ENCODE measurements at places on chromosomes 5 and 9.

GRCh38 chr9:112349008-112349333 lies 15.6 kb upstream of the PTBP3 start:
- no peak for DNase-seq

DNA sequence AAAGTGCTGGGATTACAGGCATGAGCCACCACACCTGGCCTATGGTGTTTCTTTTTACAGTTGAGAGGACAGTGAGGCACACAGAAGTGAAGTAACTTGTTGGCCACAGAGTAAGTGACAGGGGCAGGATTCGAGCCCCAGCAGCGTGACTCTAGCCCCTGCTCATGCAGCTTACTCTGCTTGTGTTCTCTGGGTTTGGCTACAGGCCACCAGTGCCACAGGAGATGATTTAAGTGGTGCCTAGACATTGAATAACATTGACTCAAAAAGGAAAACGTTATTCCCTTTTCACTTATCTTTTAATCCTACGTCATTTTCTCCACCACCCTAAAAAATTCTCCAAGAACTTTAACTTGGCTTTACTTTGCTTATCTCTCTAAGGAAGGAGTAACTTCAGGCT lies 61.4 kb downstream of the SNX24 start:
- peak; percentile 39 for DNase-seq

GRCh38 chr5:97049175-97049574 lies 93.2 kb downstream of the LIX1 start:
- DNase-seq, result no peak

DNA sequence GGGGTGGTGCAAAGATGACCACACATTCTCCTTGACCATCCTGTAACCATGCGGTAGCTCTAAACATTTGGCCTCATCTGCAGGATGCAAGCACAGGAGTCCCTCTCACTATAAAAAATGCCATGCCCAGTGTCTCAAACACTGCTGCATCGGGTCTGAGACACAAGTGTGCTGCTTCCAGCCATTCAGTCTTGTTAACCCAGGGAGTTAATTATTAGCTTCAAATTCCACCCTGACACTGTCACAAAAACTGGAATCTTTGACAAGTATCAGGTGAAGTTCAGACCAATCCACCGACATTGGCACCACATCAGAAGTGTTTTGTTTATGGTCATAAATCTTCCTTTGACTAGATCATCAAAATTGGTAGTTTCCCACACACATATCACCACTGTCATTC lies 119.1 kb upstream of the RASEF start:
- no peak for DNase-seq

DNA sequence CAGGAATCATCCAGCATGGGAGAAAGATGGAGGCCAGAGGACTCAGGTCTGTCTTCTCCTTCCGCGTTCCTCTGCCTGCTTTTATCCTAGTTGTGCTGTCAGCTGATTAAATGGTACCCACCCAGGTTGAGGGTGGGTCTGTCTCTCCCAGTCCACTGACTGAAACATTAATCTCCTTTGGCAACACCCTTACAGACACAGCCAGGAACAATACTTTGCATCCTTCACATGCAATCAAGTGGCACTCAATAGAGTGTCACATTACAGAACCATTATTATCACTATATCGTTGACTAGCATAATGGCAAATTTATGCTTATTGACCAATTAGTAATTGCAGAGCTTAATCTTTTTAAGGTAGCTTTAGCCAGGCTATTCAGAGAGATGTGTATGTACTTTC lies 64.8 kb downstream of the UNC13B start:
- DNase-seq, result no peak

DNA sequence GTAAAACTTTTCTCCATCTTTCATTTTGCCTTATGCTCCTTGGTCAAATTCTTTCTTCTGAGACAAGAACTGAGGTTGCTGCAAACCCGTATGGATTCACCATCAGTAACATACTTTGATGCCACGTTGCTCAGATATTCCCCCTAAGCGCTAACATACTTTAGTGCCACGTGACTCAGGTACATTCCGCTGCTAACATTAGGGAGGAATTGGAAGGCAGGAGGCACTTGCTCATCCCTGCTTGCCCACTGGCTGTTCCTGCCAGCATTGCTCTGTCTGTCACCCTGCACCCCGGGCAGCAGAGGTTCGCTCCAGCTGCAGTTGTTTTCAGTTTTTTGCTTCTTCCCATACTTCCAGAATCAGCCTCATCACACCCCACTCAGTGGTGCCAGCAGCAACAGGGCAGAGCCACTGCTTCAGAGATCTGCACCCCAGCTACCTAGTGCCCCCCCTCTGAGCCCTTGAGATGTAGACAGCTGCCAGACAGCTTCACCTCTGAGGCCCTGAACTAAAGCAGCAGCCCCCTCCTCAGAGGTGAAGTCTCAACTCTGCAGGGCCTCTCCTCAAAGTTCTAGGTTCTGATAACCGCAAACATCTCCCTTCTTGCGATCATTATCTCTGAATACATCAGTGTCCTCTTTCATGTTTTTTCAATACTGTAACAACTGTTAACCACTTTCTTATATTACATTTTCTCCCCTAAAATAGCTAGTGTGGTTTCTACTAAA lies 228.0 kb upstream of the KIF2A start:
- DNase-seq, result no peak

DNA sequence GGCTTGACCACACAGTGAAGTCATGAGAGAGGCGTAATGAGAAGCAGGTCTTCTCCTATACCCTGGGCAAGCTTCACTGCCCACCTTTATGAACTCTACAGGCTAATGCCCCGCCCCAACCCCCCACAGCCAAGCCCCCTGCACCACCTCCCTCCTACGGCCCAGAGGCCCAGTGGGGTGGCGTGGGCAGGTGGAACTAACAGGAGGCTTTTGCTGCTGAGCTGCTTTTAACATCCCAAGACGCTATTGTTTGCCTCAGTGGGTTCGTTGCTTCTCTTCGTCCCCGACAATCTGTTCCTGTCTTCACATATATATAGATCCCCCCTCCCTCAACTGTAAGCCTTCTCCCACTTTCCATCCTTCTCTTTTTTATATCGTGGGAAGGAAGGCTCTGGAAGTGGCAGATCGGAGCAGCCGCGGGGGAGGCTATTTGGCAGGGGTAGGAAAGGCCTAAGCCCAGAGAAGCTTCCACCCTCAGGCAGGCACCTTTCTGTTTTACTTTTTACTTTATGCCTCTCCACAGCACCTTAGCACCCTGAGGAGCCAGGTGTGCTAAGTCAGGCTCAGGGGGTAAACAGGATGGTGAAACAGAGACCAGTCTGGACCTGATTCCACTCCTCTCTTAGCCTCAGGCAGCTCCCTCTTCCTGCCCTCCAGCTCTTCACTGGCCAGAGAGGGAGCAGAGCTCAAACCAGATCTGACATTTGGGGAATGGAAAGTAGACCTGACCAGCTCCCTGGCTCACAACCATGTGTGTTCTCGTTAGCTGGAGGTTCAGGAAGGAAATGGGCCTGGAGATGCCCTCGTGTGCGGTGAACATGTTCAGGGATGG lies 26.5 kb downstream of the CD74 start:
- no peak for DNase-seq

GRCh38 chr9:76988941-76989340 lies 30.5 kb upstream of the FOXB2 start:
- DNase-seq, result no peak

GRCh38 chr5:95779611-95780010 lies 42.9 kb downstream of the GLRX start:
- DNase-seq, result no peak

GRCh38 chr9:97415146-97415545 lies 3.2 kb downstream of the TDRD7 start:
- no peak for DNase-seq

DNA sequence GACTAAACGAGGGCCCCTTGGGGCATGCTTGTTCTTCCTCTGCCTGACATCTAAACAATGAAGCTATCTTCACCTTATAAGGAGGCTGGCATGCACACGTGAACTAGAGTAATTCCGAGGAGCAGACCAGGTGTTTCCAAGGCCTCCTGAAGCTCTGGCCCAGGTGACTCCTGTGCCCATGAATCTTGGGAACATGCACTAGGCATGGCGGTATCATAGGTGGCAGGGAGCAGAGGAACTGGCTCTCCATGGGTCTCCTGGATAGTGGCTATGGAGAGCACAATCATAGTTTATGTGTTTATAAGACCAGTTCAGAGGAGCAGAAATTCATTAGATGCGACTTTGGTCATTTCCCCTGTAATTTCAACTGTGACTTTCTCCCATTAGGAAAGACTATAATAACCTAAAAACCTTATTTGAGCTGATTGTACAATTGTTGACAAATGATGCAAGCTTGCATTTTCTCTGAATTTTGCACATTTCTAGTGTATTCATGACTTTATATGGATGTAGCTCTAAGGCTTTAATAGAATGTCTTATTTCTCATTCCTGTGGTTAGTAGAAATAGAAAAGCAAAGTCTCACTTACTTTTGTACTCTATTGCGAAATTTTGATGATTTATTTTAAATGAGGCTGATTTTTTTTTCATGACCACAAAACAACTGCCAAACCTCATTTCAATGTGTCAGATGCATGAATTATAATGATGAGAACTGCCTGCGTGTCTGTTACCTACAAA lies 135.3 kb upstream of the RPS23 start:
- DNase-seq, result peak; percentile 90

GRCh38 chr9:96649620-96650324 lies 5.3 kb downstream of the PRXL2C start:
- DNase-seq, result no peak

- no peak for DNase-seq
Observed at GRCh38 chr5:151461312-151461711, 13.9 kb downstream of the SLC36A1 start.

DNA sequence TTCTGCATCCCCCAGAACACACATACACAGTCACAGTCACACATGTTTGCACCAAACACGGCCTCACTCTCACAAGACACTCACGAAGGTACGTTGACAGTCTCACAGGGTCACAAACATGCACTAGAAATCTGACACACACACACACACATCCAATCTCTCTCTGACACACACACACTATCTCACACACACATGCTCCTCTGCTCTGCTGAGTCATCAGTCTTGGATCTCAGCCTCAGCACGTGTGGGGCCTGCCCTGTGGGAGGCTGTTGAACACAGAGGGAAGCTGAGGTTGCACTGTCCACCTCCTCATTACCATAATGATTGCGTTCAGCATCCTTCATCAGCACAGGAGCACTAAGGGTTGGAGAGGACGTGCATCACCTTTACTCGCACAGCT lies 188.8 kb downstream of the MTRR start:
- no peak for DNase-seq

GRCh38 chr5:56686337-56687195 lies 128.8 kb upstream of the MAP3K1 start:
- DNase-seq, result no peak

GRCh38 chr9:25308549-25308948 lies 369.7 kb downstream of the TUSC1 start:
- DNase-seq, result no peak

DNA sequence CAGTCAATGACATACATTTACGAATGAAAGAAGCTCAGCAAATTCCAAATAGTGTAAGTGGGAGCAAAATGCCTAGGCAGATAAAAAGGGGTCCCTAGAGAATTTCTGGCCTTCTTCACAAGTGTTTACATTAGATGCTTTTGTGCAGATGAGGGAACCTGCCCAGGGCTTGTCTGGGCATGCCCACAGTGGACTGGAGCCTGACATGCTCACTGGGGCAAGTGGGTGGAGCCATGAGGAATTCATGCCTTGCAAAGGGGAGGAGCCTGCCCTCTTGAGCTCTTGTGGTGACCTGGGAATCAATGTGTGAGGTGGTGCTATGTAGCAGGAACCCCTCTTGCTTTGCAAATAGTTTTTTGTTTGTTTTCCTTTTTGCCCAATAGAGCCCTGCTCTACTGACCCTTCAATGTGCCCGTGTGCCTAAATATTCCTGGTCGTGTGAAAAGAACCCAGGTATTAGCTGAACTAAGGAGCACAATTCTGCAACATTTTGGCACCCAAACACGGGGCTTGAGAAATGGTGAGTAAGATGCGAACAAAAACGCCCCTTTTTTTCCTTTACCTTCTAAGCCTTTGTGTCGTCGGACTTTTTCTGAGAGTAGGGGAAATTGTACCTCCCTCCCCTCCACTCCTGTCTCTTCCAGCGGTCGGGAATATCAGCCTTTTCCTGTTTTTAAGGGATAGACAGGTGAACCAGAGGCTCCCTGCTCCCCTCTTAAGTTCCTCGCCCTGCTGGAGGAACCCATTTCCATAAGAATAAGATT lies 433.8 kb upstream of the CDH9 start:
- peak; percentile 25 for DNase-seq

GRCh38 chr5:139462586-139463276 lies at the start of gene ECSCR:
Gene ECSCR (minus strand): TSS chr5:139462743. CDS start chr5:139462670, 73 bp downstream.
- no peak for DNase-seq
